ENCODE measurements at places on chromosomes 3 and 15.

DNA sequence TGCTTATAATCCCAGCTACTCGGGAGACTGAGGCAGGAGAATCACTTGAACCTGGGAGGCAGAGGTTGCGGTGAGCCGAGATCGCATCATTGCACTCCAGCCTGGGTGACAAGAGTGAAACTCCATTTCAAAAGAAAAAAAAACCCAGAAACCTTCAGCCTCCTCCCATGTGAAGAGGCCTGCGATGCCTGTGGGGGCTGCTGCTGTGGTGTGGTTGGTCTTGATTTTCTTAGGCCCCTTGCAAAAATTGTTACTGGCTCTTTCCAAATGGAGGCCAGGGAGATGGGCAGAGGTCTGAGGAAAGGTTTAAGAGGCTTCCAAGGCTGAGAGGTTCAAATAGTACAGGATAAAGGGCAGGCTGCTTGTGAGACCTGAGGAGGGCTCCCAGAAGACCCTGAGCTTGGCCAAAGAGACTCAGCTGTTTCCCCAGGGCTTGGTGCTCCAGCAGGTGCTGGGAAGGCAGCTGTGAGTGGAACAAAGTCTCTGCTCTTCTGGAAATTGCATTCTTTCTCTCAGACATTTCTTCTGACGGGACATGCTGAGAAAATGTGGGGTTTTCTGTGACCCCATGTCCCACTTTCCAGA lies 18.4 kb downstream of the GCSAM start:
- DNase-seq, result no peak

DNA sequence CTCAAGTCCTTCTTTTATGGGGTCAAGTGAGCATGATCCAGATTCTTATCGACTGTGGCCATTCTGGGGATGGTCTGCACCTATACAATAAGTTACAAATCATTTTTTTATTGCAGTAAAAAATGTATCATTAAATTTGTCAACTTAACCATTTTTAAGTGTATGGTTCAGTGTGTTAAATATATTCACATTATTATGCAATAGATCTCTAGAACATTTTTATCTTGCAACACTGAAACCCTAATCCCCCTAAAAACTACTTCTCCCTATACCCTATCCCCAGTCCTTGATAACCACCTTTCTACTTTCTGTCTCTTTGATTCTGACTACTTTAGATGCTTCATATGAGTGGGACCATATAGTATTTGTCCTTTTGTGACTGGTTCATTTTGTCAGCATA lies 10.4 kb upstream of the BOC start:
- no peak for DNase-seq

DNA sequence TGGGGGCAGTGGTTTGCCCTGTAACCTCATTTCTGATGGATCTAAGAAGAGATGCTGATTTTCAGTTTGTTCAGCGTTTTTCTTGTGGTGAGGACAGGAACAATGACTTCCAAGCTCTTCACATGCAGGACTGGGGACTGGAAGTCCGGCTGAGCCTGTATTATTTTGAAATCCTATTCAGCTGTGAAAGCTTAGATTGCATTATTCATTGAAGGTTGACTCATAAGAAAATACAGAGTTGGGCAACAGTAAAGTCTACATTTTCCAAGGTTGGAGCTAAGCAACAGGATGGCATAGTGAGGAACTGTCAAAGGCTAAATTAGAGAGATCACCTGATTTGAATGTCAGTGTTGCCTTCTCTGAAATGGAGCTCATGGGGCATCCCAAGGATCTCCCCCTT lies 230.9 kb upstream of the FEZF2 start:
- no peak for DNase-seq

DNA sequence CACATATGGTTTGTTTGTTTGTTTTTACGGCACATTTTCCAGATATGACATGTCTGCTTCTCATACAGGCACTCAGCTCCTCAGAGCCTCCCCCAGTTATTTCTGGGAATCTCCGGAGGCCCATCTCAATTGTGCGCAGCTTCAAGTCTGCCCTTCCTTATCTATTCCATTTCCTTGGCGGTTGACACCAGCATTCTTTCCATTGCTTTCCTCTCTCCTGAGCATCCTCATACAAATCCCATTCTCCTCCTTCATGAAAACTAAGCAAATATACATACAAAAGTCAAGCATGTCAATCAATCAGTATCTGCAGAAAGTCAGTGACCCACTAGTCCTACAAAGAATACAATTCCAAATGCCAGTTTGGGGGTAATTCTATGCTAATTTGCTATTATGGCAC lies 166.7 kb downstream of the SQOR start:
- no peak for DNase-seq

DNA sequence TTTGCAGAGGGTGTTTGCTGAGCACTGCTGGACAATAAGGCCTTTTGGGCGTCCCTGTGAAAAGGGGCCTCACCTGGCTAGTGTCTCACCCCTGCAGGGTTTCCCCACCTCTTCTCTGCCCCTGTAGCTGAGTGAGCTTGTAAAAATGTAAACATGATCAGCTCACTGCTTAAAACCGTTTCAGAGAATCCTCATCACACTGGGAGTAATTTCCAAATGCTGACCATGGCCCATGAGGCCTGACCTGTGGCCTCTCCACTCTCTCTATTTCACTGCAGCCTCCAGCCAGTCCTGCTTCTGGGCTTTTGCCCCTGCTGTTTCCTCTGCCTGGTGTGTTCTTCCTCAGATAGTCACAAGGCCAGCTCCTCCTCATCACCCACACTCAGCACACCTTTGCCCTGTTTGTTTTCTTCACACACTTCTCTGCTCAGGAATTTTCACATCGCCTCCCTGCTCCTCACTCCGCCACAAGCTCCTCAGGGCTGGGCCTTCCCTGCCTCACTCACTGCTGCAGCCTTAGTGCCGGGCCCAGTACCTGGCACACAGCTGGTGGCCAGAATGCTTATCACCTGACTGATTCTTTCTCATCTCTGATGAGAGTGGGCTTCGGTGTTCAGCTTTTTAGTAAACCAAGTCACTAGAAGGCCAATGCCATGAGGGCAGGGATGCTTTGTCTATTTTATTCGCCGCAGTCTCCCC lies 79.3 kb upstream of the SEC13 start:
- DNase-seq, result no peak

- DNase-seq, result no peak
Measured at GRCh38 chr3:52532838-52533622, 627 bp downstream of the NT5DC2 start.

- no peak for DNase-seq
Measured at GRCh38 chr3:129052675-129053074, 7.9 kb upstream of the GP9 start.
